WTC11 (cell line): ENCODE measurements at places on chromosomes 5 and 9.

- no peak for DNase-seq
Observed at GRCh38 chr5:108625654-108626053, 122.0 kb upstream of the FER start.

DNA sequence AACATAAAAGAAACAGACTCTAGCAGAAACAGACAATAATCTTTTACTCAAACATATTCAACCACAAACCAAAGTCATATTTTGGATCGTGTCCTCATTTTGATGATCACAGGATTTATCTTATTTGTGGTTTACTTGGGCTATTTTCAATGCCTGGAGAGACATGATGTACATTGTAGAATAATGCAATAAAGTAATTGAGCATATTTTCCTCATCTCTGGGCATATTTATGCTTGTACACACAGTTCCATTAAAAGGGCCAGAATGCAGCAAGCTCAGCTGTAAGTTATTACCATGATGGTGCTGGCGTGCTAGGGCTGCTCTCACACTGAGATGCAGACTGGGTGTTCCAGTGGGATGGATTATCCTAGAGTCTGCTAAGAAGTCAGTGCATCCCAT is 456.7 kb downstream of the TLE4 start:
- no peak for DNase-seq

- no peak for DNase-seq
Observed at GRCh38 chr5:82252744-82253143, 25.4 kb downstream of the RPS23 start.

- DNase-seq: no peak
Observed at GRCh38 chr9:5375091-5375490, 35.4 kb upstream of the RLN1 start.

- DNase-seq: no peak
Observed at GRCh38 chr9:80407220-80407619, 835.5 kb downstream of the TLE4 start.

GRCh38 chr9:13034694-13035002 is 244.8 kb downstream of the MPDZ start:
- no peak for DNase-seq

DNA sequence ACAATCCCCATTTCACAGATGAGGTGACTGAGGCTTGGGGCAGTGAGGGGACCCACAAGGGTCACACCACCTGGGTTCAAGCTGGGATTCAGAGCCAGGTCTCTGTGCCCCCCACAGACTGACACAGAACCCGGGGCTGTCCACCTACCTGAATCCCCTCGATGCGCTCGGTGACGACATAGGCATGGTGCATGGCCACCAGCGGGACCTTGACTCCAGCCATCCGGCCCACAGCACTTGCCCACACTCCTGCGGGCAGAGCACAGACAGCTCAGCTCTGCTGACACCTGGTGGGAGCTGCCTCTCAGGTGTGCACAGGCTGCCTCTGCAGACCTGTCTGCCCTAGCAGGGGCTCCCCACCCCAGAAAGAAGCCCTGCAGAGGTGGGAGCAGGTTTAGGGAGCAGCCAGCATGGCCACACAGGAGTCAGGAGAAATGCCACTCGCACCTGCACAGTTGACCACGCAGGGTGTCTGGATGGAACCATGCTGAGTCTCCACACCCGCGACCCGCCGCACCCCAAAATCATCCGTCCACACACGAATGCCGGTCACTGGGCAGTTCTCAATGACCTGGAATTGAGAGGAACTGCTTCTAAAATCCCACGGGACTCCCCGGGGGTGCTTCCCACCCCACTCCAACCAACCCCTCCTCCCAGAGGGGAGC is 8.4 kb downstream of the SARDH start:
- no peak for DNase-seq

DNA sequence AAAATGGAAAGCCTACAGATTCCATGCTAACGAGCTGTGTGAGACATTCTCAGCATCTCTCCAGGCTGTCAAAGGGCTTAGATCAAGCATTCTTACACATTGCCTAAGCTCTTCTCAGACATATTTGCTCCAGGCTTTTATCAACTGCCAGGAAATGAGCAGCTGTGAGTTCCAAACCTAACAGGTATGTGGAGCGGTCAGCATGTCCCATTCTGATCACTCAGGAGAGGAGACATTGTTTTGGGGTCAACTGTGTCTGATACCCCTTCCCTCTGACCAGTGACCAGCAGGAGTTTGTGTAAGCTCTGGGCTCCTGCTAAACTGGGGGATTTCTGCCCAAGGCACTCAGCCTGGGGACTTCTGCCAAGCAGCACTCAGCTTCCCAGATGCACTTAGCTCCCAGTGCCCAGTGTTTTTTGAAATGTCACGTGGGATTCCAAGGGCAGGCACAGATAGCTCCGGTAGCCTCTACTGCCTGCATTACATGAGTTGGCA is 229.1 kb downstream of the SEC61B start:
- no peak for DNase-seq

DNA sequence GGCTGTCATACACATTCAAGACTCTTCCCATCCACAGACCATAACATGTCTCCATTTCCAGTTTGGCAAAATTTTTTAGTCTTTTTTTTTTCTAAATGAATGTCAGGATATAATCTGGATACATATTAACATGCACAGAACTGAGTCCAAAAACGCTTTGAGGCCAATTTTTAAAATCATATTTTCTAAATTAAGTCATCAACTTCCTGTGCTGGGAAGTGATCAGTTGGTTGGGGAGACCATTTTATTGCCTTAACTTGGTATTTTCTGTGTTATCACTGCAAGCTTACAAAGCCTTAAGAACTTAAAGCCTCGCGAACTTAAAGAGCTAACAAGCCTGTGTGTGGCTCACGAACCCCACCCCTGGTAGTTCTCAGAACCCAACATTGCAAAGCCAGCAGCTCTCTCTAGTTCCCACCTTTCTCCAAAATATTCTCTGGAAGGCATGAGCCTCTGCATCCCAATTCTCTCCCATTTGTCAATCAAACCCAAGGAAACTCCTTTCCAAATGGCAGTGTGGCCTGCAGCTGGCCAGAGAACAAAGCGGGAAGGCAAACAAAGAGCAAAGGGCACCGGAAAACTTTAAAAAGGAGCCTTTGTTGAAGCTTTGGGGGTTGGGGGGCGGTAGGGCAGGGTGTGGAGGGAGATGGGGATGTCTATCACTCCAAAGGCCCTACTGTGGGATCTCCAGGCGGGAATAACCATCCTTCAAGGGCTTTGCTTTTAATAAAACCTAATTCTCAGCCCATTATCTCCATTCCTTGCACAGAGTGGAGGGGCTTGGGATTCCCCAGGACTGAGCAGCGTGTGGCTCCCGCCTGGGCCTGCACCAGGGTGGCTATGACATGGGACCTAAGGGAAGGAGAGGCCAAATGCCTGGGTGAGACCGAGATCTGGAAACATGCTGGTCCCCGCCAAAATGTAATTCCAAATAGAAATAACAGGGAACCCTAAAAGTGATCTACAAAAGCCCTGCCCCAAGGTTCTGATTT is 65.0 kb downstream of the ROR2 start:
- DNase-seq: no peak

DNA sequence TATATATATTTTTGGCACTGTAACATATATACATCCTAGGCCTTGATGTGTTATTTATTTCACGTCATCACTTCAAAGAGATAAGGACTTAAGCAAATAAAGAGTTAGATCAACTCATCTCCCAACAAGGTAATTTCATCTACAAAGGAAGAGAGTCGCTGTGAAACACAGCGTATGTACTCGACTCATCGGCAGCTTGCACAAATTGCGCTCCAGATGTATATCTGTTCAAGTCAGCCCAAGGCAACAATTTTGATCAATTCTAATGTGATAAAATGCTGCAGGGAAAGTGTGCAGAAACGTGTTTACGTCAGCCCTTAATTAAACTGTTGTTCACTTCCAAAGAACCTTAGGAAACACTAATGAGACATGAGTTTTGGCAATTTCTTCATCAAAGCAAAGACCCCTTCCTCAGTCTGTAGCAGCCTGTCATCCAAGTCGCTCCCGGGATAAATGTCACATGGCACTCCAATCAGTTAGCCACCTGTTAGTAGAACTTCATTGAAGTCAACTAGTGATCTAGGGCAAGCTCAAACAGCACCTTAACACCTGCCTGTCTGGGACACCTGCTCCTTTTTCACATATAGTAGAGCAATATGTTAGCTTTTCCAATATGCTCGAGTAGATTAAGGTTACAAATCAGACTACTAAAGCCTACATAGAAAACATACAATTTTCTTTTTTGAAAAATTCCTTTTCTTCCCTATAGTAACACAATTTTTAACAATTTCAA is 182.4 kb downstream of the NFIB start:
- no peak for DNase-seq

- DNase-seq: peak; percentile 94
Observed at GRCh38 chr9:126704892-126705766, 91.4 kb downstream of the LMX1B start.

DNA sequence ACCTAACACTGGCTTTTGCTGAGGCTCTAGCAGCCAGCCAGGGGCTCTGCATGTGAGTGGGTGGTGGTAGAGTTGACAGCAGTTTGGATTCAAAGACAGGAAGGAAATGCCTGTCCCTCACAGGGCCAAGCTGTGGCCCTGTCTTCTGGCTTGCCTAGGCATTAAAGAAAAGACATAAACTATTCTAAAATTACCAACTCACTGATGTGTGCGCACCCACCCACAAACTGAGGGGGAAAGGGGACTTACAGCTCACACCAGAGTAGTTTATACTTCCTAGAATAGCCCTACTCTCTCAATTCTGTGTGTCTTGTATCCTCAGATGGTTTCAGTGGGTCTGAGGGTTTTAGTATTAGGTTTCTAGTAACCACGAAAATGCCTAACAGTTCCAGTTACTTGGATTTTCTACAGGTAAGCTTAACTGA is 18.3 kb upstream of the IL13 start:
- DNase-seq: no peak

DNA sequence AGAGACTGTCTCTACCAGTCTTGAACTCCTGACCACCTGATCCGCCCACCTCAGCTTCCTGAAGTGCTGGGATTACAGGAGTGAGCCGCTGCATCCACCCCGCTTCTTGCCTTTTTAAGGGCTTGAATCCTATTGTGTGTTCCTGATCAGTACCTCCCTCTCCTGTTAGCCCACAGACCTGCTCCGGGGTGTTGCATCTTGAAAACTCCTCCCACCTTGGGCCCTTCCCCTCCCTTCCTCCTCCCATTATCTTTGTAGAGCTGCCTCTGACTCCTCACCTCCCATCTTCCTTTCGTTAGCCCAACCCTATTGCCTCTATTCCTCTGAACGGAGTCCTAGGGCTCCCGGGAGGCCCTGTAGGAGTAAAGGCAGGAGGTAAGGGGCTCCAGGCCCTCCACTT is 48.5 kb upstream of the NEK6 start:
- peak; percentile 63 for DNase-seq

DNA sequence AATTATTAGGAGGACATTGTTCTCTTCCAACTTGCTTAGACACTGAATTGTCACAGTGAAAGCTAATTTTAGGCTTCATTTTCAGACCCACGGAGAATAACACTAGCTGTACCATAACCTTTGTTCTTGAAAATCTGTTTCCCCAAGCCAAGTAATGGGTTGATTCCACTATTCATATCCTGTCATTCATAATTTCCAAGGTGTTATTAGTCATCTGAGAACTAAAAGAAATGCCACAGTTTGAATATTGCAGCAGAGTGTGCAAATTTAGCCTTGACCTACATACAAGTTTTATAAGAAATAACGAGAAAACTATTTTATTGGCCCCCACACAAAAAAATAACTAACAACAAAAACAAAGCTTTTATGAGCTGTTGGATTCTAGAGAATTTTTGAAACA is 148.5 kb upstream of the TYRP1 start:
- DNase-seq: no peak

GRCh38 chr9:128995791-128996190 is 32.3 kb downstream of the SH3GLB2 start:
- no peak for DNase-seq

- DNase-seq: no peak
Observed at GRCh38 chr5:17398866-17399835, 98.9 kb upstream of the TAF11L2 start.

GRCh38 chr5:9356351-9356825 is 189.5 kb downstream of the SEMA5A start:
- no peak for DNase-seq

DNA sequence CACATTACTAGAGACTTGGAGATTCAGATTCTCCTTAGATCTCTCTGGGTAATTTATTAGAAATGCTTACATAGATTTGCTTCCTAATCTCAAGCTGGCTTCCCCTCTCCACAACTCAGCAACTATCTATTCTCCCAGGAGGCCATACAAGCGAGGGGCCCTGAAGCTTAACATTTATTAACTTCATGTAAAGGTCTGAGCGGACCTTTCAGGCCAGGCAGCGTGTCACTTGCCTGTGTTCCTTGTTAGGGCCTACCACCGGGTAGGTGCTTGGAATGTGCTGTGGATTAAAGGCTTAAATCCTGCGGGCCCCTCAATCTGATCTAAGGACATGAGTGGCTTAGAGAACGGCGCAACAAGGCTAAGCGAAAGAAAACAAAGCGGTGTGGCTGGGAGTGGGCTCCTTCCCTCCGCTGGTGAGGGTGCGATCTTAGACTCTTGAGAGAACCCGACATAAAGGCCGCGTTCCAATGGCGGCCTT is 712 bp upstream of the HSPA4 start:
- DNase-seq: no peak

DNA sequence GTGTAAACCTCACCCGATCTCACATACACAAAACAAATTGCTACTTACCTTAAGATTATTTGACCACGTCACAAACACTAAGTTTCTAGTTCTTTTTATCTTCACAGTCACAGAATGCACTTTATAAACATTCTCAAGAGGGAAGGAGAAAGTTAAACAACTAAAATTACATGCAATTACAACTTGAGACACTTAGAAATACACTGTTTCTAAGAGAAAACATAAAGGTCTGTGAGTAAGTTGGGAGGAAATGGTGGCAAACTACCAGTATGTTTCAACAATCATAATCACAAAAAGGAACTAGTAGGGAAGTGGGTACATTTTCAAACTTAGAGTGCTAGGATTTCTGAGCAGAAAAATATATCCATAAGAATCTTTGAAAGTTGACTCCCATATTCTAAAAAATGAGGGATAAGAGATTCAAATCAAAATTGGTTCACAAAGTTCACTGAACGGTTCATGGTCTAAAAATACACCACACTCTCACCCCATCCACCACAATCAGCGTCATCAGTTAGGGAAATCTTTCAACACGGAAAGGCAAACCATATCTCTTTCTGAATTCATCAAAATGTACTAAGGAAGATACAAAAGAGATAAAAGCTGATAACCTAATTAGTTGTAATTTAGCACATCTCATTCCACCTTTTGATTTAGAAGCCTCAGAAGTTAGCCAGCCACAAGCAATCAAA is 182.6 kb downstream of the BNC2 start:
- DNase-seq: no peak

GRCh38 chr9:70816891-70817290 is 304.5 kb downstream of the TRPM3 start:
- no peak for DNase-seq

GRCh38 chr9:29060041-29060440 is 1486.8 kb upstream of the C9orf72 start:
- DNase-seq: no peak

- DNase-seq: no peak
Observed at GRCh38 chr5:95390812-95391492, at the start of gene FAM81B. FAM81B (plus strand) TSS chr5:95391366; CDS start chr5:95391390, 24 bp downstream.

DNA sequence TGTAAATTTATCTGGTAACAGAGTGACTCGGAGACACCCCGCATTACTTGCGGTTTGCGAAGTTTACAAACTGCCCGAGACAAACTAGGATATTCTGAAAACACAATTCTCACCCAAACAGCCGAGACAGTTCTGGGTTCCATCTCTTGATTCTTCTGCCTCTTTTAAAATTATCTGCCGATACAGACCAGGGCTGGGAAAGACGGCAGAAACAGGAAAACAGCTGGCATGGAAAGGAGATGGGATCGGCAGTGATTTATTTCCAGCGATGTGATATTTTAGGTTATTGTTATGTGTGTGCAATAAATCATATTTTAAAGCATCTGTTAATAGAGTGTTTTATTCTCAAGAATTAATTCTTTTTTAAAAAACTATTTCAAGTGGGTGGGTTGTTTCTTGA is 93.3 kb upstream of the LMX1B start:
- DNase-seq: no peak
